Hepatic stellate cell (primary cell): ENCODE measurements at places on chromosomes 16 and 17.
A peak's percentile ranks its signal among the peaks of the same experiment; 100 is the strongest.

DNA sequence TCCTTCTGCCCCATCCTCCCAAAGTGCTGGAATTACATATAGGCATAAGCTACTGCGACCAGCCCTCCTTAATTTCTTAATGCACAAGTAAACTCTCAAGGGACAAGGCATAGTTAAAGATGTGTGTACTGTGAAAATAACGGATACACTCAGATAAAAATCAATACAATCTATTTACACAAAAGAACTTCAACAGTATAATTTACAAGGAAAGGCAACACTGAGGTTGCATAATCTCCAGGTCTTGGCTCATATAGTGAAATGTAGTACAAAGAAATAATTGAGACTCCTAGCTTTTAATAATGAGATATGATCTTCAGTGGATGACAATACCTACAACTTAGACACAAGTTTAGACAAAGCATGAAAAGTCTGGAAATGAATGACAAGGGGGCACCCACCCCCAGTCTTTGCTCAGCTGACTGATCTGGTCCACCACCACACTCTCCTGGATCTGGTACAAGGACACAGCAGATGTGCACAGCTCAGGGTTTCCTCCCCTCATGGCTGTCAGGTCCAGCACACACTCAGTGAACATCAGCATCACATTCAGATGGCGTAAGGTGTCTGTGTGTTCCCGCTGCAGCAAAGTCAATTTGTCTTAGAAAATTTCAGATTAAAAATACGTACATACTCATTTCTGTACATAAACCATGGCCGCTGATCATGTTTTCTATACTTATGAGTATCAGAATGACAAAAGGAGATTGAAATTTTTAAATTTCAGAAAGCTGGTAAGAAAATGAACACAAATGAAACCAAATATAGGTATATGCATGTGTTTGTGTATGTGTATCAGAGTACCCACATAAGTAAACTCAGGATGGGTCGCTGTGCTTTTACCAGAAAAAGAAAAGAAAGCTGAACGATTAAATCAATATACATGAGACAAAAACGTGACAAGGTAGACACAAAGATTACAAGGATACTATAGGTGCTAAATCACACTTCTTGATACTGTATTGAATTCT, 33.7 kb upstream of the ALDH3A1 start:
- no peak for DNase-seq

GRCh38 chr16:24896439-24896838, 50.7 kb downstream of the SLC5A11 start:
- no peak for DNase-seq

DNA sequence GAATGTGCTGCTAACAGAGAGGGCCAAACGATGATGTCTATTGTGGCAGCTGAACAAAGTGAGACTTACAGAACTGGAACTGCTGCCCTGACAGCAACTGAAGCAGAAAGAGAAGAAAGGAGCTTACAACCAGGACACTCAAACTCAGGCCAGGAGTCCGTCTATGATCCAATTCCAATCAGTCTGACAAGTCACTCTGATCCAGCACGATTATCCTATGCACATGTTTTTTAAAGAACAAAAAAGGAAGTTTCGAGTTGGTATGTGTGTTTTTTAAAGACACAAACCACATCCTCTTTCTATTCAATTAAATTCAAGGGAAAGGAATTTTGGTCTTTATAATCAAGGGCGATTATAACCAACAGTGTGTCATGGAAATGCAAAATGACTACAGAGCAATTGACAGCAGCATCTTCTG, 42.4 kb upstream of the MTMR4 start:
- no peak for DNase-seq

- no peak for DNase-seq
These were observed 10.7 kb downstream of the CLUAP1 start for GRCh38 chr16:3511286-3512180.

DNA sequence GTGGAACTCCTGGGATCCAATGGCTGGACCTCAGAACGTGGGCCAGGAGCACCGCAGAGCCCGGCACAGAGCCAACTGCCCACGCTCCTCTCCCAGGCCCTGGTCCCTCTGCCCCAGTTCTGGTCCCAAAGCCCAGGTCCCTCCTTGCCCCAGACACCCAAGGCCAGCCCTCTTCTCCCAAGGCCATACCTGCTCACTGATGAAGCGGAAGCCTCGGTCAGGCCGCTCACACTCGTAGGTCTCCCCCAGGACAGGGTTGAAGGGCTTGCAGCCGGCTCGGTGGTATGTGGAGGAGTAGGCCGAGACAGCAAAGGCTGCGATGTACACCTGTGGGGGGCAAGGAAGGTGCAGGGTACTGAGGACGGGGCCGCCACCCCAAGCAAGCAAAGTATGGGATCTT, 8.5 kb downstream of the OSBPL7 start:
- DNase-seq = no peak

DNA sequence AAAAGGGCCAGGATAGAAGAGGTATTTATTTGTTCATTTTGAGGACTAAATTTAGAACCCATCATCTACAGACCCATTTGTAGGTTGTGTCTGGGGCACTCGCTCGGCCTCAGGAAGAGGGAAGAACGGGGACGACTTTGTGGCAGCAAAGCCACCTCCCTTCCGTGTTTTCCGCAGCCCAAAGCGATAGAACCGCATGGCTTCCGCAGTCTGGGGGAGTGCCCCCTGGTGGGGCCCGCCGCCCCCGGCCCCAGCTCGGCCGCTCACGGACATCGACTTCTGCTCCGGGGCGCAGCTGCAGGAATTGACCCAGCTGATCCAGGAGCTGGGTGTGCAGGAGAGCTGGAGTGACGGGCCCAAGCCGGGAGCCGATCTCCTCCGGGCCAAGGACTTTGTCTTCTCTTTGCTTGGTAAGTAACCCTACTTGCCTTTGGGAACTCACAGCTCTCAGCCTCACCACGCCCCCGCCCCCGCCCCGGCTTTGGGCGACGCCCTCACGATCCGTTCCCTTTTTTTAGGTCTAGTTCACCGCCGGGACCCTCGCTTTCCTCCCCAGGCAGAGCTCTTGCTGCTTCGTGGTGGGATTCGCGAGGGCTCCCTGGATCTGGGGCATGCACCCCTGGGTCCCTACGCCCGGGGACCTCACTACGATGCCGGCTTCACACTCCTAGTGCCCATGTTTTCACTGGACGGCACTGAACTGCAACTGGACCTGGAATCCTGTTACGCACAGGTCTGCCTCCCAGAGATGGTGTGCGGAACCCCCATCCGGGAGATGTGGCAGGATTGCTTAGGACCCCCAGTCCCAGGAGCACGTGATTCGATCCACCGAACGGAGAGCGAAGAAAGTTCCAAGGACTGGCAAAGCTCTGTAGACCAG, 681 bp downstream of the TMEM102 start:
- DNase-seq = no peak

- no peak for DNase-seq
These were observed 27.5 kb downstream of the MPG start for GRCh38 chr16:105521-105920.

- DNase-seq = no peak
These were observed 147.8 kb downstream of the NTN1 start for GRCh38 chr17:9169116-9169515.

GRCh38 chr17:42817866-42818265, 6.2 kb downstream of the BECN1 start:
- peak; percentile 26 for DNase-seq

GRCh38 chr16:67278773-67279295, 498 bp upstream of the PLEKHG4 start:
- DNase-seq = peak; percentile 58

DNA sequence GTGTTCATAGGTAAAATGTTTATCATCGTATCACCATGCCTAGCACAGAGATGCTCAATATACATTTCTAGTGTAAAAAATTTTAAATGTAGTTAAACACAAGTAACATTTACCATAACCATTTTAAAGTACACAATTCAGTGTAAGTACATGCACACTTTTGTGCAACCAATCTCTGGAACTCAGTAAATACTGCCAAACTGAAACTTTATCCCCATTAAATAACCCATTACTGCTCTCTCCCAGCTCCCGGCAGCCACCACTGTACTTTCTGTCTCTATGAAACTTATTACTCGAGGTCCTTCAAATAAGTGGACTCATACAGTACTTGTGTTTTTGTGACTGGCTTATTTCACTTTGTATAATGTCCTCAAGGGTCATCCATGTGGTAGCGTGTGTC, 29.0 kb downstream of the RMI2 start:
- no peak for DNase-seq

GRCh38 chr16:23608194-23608593, 12.1 kb upstream of the NDUFAB1 start:
- DNase-seq = peak; percentile 20

GRCh38 chr17:81976332-81977210, 858 bp upstream of the ASPSCR1 start:
- no peak for DNase-seq

DNA sequence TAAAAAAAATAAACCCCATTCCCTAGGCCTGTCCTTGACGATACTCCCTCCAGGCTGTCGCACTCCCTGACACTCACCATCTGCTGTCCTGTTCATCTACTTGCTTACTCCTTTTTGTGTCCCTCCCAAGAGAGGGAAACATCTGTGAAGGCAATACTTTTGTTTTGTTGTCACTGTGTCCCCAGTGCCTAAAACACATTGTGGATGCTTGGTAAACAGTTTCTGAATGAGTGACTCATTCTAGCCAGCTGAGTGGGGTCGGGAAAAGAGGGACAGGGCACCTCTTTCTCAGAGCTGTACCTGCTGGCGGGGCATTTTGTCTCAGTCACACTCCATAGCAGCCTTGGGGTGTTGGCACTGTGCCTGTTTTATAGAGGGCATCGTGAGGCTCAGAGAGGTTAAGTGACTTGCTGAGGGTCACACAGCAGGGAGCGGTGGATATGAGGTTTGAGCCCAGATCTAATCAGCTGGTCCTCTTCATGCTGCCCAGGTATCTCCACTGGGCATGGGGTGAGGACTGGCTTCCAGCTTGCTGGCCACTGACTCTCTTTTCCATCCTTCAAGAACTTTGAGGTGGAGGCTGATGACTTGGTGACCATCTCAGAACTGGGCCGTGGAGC, 15.6 kb downstream of the MAP2K3 start:
- DNase-seq = no peak

DNA sequence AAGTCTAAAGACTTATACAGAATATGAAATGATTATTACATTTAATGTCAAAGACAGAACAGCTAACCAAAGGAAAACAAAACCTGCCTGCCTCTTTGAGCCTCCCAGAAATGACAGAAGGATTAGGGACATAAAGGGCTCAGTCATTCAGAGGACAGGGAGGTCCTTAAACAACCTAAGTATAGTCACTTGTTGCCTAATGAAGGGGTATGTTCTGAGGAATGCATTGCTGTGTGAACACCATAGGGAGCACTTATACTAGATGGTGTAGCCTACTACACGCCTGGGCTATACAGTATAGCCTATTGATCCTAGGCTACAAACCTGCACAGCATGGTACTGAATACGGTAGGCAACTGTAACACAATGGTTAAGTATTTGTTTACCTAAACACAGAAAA, 106.4 kb downstream of the PARN start:
- DNase-seq = no peak

DNA sequence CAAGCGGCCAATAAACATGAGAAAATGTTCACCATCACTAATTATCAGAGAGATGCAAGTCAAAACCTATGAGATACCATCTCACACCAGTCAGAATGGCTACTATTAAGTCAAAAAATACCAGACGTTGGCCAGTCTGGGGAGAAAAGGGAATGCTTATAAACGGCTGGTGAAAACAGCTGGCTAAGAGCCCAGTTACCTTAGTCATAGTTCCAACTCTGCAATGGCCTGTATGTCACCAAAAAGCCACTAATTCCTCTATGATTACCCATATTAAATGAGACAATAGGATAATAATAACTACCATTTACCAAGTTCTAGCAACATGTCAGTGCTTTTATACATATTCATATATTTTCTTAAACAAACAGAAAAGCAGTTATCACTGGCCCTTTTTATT, 42.9 kb upstream of the CDRT4 start:
- peak; percentile 61 for DNase-seq

DNA sequence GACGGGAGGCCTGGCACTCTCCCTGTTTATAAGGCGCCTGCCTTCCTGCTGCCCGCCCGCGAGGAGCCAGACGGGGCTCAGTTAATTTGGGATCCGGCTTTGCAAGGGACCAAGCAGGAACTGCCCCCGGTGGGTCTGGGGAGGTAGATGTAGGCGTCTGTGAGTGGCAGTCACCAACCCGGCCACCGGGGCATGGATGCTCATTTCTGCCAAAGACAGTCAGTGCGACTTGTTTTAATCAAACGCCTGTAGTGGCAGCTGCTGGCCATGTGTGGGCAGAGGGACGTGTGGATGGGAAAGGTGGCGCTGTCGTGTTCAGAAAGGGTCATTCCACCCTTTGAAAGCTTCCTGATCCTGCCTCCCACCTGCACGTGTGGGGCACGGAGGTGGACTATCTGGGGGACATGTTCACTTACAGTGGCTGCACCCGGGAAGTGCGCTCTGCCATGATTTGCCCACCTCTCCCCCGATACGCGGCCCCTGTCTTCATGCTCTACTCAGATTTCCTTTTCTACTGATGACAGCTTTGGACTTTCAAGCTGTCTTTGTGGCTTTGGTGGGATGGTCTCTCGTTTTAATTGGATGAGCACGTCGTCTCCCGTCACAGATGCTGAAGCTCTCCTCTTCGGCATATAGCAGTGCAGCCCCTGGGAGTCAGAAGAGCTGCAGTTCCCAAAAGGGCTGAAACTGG, 60.3 kb upstream of the CIBAR2 start:
- DNase-seq = no peak

DNA sequence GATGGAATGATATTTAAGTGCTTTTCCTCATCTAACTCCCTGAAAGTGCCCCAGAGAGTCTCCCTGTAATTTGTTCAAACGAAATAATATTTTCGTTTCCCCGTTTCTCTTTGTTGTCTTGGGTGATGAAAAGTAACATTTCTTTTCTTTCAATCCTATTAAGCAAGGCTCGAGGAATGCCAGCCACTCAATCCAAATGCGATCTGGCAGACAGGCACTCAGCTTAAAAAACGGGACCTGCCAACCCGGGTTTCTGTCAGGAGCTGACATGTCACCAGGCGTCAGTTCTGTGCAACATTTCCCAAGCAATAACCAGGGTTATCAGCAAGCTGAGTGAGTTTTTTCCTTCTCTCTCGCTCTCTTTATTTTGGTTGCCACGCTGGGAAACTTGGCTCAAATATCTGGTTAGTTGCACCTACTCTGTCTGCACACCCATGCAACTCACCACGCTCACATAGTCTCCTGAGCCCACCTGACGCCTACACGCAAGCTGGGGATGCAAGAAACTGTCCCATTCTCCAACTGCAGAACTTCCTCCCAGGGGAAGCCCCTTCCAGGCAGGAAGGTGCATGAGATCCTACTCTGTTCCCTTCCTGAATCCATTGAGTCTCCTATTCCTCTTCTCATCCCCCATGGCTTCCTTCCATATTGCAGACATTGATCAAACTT, 208.2 kb downstream of the C16orf78 start:
- no peak for DNase-seq
